Fibroblast of skin of right quadriceps (primary cell): ENCODE measurements at places on chromosomes 2 and 18.

- DNase-seq = peak; percentile 64
Observed at GRCh38 chr2:219171231-219171651, 1.4 kb upstream of the SLC23A3 start.

DNA sequence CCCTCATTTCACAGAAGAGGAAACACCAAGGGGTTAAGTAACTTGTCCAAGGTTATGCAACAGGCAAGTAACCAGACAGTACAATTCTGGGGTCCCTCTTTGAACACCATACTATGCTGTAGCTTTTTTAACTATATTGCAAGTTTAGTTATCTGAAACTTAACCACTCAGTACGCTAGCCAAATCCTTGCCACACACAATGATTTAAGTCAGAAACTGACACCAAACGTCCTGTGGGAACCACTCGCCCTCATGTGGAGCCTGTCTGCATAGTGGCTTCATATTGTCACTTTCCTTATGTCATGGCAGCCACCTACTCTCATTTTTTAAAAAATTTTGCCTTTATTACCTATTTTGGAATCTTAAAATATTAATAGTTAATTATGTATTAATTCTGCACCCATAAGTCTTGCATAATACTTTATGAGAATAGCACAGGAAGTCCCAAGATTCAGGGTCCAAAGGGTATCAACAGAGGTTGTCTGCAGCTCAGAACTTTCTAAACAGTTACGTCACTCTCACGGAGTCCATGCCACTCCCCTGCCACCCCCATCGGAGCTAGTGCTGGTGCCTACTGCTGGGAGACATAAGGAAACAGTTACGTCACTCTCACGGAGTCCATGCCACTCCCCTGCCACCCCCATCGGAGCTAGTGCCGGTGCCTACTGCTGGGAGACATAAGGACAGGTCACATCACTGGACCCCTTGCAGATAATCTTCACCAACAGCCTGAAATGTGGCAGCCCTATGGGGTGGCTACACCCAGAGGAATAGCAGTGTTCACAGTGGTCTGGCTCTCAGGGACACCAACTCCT is 99.0 kb downstream of the L3MBTL4 start:
- no peak for DNase-seq

- DNase-seq = no peak
Observed at GRCh38 chr2:20190876-20191713, 33.8 kb downstream of the SDC1 start.

GRCh38 chr2:145157036-145157675 is 637.2 kb upstream of the ZEB2 start:
- peak; percentile 1 for DNase-seq

- peak; percentile 42 for DNase-seq
Observed at GRCh38 chr2:68282811-68283418, 30.6 kb upstream of the PPP3R1 start.

GRCh38 chr18:58216071-58216481 is 172.1 kb downstream of the NEDD4L start:
- DNase-seq = peak; percentile 35

DNA sequence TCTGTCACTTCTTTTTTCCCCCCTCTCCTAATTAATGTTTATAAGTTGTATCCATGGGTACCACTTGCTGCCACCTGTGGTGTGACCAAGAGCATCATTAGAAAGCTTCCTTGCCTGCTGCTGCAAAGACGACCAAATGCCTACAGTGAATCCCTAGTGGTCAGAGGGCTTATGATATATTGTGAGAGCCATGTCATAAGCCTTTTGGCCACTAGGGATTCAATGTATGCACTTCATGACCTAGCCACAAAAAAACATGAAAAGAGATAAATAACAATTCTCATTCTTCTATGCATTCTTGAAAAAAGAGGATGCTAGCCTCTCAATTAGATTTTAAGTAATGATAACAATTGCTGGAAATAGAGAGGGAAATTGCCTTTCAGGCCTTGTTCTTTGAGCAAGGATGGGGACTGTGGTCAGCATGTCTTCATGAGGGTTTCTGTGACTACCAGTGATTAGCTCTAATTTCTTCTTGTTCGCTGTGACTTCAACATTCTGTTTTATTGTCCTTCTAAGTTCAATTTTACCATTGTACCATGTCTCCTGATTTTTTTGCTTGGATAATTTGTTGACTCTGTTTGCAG is 435.3 kb downstream of the TGIF1 start:
- no peak for DNase-seq

- no peak for DNase-seq
Observed at GRCh38 chr2:50431958-50432650, 599.8 kb downstream of the NRXN1 start.

GRCh38 chr2:9390991-9391390 is 32.3 kb downstream of the ITGB1BP1 start:
- DNase-seq = no peak

DNA sequence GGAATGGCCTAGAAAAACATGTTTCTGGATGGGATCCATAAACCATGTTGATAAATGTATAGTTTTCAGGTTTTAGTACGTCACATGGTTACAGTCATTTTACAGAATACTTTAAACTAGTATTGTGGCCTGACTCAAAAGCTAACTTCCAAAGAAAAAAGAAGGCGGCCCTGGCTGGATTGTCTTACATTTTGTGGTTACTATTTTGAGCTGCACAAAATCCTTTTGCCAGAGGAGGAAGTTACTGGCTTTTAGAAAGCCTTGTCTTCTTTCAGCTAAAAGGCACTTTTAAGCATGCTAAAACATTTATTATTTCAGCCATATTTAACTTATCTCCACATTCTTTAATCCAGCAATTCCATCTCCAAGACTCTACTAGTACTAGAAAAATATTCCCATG is 227.9 kb downstream of the CDH2 start:
- peak; percentile 17 for DNase-seq

DNA sequence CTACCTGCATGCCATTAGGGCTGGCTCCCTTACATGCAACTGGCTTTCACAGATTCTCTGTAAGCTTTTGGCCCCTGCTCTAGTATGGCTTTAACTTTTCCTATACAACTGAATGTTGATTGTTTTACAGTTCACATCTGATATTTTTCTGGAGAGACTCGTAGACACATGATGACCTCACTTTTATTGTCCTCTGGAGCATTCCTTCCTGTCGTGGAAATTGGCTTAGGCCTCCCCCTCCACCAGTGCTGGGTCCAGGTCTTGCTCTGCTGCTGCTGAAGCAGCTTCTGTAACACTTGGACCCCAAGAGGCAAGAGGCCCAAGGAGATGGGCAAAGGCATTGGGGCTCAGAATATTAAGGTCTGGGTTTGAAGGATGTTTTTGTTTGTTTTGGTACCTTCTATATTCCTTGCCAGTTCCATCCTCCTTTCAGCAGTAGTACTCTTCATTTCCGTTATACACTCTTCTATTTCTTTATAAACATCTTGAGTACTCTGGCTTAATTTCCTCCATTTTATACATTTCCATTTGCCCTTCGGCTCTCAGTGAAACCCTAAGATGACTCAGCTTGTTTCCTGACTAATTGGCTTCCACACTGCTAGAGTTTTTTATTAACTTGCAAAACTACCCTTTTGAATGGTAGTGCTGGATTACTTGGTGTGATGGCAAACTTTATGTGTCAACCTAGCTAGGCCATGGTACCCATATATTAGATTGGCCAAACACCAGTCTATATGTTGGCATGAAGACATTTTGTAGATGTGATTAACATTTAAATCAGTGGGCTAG is 219.8 kb downstream of the CDCA7 start:
- DNase-seq = peak; percentile 25

- no peak for DNase-seq
Observed at GRCh38 chr2:19490846-19491435, 132.5 kb upstream of the OSR1 start.

- DNase-seq = no peak
Observed at GRCh38 chr18:78875778-78876650, 103.6 kb upstream of the SALL3 start.

DNA sequence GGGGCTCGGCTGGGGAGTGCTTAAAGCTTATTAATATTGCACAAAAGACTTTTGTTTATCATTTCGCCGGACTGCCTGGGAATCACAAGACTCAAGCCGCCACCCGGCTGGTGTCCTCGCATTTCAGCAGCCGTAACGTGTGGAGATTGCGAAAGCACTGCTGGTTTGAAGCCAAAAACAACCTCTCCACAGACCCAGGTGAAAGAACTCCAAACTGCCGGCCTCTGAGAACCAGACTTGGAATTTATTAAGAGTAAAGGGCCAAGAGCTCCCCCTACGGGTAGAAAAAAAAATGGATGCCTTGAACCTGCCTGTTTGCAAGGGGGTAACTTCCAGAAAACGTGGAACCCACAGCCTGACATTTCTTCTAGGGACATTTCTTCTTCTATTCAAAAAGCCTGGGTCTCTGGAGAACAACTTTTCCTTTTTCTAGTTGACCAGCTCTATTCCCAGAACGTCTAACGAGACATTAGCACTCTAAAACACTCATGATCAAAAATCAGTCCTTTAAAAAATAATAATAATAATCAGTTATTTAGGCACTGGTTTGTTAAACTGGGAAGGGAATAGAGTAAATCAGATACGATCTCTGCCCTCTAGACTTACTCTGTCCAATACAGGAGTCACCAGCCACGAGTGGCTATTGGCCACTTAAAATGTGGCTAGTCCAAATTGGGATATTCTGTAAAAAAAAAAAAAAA is 216.3 kb downstream of the C1D start:
- DNase-seq = peak; percentile 88

GRCh38 chr2:205218056-205218455 is 464.2 kb upstream of the NRP2 start:
- peak; percentile 54 for DNase-seq

GRCh38 chr2:134466141-134466540 is 212.3 kb downstream of the MGAT5 start:
- DNase-seq = no peak

DNA sequence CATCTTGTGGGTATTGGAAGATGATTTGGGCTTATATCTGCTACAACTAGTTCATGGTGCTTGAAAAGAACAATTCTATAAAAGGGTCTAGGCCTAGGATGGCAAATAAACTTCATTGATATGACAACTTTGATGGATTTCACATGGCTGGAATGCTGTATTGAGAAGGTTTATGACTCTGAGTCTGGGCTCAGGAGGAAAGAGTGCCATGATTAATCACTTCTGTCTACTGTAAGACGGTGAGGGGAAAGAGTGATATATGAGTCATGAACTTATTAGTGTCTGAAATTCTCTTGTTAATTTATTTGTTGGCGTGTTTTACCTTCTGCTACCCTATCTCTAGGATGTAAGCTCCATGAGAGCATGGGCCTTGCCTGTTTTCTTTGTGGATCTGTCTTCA is 17.0 kb upstream of the ADCYAP1 start:
- DNase-seq = no peak

DNA sequence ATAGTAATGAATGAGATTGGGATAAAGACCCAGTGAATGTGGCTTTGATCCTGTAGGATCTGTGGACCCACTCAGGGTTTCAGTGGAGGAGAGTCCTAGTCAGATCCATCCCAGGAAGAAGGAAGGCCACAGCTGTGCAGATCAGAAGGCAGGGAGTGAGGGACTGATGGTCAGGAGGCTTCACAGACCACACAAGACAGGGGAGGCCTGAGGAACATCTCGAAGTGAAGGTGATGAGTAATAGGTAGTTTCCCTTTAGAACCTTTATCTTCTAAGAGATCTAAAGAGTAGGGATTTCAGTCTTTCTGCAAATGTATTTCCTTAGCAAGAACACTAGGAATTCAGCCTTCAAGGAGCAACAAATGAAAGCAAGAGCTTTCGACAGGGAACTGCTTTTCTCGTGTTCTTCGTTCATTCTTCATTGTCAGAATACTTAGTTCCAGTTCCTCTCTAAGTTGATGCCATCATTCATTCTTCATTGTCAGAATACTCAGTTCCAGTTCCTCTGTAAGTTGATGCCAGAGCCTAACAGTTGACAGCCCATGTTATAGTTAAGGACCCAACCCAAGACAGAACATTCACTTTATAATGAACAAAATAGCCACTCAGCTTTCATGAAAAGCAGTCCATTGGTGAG is 150.2 kb upstream of the EPAS1 start:
- DNase-seq = no peak

DNA sequence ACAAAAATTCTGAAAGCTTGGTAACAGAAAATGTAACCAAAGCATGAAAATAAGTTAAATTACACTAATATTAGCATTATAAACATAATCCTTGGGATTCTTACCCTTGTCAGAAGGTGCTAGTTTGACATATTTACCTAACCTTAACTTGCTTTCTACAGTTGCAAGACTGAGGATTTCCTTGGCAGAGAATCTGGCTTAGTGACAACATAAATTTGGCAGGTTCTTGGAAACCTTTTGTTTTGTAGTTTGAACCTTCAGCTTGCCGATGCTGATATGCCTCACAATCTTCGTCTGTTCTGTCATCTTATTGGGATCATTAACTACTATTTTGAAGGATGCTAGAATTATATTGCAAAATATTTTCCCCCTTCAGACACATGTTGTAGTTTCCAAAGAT is 3.4 kb downstream of the XIRP2 start:
- no peak for DNase-seq

GRCh38 chr2:172066394-172066886 is 18.9 kb upstream of the DLX1 start:
- DNase-seq = no peak

GRCh38 chr2:858646-859045 is 92.0 kb upstream of the SNTG2 start:
- DNase-seq = no peak

DNA sequence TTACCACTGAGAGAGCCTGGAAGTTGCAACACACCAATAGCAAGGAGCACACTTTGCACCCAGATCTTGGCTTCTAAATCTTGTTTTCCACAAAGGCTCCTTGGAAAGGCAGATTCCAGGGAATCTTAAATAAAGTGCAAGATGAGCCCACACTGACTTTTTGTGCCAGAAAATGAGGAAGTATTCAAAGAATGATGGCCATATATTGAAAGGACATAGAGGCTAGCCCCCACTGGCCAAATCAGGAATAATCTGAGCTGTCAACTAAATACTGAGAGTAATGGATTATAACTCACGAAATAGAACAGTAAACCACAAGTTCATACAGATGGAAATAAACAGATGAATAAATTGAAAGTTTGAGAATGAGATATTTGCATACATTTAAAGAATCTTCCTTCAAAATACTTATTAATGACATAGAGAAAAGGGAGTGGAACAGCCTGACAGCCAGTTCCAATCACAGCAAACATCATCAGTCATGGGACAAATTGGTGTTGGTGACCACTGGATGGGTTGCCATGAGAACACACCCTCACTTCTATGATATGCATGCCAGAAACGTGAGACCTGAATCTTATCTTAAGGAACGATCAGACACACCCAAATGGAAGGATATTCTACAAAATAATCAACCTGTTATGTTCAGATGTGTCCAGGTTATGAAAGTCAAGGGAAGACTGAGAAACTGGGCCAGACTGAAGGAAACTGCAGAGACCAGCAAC is 12.2 kb upstream of the ACKR3 start:
- peak; percentile 31 for DNase-seq

GRCh38 chr2:73105511-73105971 is 7.2 kb downstream of the RAB11FIP5 start:
- peak; percentile 25 for DNase-seq

- peak; percentile 65 for DNase-seq
Observed at GRCh38 chr2:101419096-101419663, 31.9 kb upstream of the CREG2 start.

- DNase-seq = no peak
Observed at GRCh38 chr18:48038636-48039035, 108.2 kb upstream of the SMAD2 start.

- no peak for DNase-seq
Observed at GRCh38 chr18:21903709-21904108, 163.1 kb downstream of the MIB1 start.

- DNase-seq = peak; percentile 61
Observed at GRCh38 chr2:67616749-67617148, 219.6 kb downstream of the ETAA1 start.

- DNase-seq = no peak
Observed at GRCh38 chr2:70923378-70924015, 12.2 kb upstream of the ATP6V1B1 start.
